NCI-H1694 (cell line): ENCODE measurements at places on chromosomes 3 and 15.
A peak's percentile ranks its signal among the peaks of the same experiment; 100 is the strongest.

GRCh38 chr3:146280864-146281263, 30.0 kb upstream of the PLSCR4 start:
- DNase-seq, result no peak

- no peak for DNase-seq
Observed at GRCh38 chr15:52158084-52158765, 33.0 kb downstream of the GNB5 start.

GRCh38 chr15:38690719-38691332, 126.2 kb upstream of the RASGRP1 start:
- DNase-seq, result peak; percentile 62

DNA sequence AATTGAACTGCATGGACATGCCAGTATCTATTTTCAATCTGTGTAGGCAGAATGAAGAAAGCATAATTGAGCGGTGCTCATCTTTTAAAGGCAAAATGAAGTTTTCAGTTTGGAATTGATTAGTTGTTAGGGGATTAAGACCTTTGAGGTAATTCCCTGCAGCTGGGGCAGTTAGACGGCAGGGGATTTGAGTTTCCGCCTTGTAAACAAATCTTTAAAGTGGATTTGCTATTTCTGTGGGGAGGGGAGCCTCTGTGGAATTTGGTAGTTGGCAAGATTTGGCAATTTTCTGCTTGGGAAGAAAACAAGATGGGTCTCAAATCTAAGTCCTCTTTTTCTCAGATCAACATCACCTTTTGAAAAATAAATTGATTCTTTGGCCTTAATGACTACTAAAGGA, 212.5 kb upstream of the CNTN6 start:
- DNase-seq, result no peak
